ENCODE measurements at places on chromosomes 4 and X.
A peak's percentile ranks its signal among the peaks of the same experiment; 100 is the strongest.

DNA sequence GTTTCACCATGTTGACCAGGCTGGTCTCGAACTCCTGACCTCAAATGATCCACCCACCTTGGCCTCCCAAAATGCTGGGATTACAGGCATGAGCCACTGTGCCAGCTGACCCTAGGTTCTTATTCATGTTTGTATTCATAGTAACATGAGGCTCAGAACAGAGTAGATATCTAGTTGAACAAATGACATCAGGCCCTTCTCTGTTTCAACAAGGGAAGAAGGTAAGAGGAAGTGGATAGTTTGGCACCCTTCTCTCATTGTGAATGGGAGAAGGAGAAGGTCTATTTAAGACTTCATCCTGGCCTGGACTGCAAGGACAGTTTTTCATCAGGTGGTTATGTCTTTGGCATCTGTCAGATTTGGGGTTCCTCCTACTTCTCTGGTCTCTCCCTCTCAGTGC lies 13.8 kb downstream of the GJB1 start:
- no peak for DNase-seq

DNA sequence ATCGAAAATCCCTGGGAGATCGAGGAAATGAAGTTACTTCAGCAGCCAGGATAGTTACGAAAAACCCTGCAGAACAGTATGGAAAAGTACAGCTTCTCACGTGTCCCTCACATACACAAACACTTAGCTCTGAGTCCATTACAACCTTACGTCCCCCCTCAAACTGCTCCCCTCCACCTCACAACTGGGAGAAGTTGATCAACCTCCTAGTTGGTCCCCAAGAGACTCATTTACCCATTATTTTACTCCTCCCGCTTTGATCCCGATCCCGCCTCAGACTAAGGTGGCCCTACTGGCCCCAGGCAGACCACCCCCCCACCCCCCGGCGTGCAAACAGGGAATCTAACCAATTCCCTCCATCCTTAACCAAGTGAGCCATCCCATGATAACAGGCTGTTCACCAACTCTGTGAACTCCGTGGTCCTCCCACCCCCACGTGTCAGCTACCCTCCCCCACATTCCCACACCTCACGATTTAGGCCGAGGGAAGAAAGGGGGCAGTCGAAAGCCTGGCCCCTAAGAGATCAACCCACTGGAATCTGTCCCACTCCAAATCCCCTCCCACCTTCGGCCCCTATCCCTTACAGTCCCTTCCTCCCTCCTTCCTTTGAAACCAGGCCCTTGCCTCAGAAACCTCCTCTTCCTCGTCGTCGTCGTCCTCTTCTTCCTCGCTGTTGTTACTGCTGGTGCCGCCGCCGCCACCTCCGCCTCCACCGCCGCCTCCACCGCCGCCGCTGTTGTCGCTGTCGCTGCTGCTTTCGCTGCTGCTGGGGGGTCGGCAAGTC lies 755 bp downstream of the ANKRD17 start:
- DNase-seq, result no peak

- DNase-seq, result no peak
Observed at GRCh38 chr4:13396161-13396560, 88.0 kb downstream of the RAB28 start.

DNA sequence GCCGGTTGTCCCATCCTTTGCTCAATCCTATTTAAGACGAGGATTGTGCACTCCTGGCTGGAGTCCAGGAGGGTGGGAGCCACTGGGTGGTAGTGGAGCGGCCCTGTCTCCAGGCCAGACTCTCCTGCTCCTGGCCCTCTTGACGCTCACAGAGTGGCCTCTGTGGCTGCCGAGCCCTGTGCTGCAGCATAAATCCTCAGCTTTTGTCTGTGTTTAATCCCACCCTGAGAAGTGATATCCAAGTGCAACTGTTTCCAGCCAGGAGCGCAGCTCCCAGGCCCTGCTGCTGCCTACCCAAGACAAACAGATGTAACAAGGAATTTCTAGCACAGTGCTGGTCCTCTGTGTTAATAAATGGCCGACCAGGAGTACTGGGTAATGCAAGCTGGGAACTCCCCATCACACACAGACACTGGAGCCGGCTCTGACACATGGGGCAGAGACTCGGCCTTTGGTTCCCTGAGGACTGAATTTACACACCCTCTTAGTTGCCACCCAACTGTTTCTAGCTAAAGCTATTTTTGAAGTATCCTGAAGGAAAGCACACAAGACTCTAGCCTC lies 85.3 kb downstream of the GATB start:
- no peak for DNase-seq

DNA sequence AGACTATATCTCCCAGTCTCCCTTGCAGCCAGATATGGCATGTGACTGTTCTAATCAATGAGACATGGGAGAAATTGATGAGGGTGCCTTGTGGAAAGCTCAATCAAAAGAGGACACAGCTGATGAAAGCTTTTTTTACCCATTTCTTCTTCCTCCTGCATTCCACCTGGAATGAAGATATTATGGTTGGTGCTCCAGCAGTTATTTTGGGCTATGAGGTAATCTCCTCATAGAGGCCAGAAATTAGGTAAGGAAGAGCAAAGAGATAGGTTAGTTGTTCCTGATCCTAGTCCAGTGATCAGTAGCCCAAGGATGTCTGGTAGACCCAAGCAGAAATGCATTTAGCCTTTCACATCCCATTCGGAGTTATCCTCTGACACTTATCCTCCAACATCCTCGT lies 16.8 kb upstream of the KIAA0232 start:
- DNase-seq, result no peak

DNA sequence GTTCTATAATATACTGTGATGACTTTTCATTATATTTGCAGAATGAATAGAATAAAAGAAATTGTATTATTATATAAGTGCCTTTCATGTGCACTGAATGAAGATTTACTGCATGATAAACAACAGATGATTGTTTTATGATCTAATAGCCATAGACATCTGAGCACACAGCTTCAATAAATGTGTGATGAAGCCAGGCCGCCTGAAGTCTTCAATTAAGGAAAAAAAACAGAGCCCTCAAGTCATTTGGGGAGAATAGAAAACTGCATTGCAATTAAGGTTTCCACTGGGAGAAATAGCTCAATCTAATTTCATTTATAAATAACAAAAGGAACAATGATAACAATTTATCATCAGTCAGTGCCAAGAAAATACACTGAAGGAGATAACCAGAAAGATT lies 955.2 kb downstream of the FSTL5 start:
- no peak for DNase-seq

- no peak for DNase-seq
Observed at GRCh38 chrX:111349934-111350333, 62.1 kb downstream of the DCX start.

GRCh38 chr4:40559585-40560465 lies 69.8 kb downstream of the RBM47 start:
- DNase-seq, result no peak

DNA sequence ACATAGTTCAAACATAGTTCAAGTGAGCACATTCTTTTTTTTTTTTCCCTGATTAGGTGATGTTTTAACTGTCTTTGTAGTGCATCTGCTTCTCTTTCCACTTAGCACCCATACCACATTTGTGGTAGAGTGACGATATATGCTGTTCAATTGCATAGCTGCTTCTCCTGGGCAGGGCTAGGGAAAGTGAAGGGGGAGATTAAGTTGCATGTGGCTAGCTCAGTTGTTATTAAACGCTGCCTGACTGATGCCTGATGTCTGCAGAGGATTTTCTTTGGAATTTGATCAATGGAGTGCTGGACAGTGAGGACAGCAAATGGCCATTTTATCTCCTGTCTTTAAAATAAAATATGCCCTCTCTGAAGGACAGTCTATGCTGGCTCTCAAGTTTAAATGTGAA lies 63.7 kb downstream of the ANK2 start:
- no peak for DNase-seq

GRCh38 chr4:89486673-89487072 lies 179.1 kb upstream of the GPRIN3 start:
- no peak for DNase-seq

DNA sequence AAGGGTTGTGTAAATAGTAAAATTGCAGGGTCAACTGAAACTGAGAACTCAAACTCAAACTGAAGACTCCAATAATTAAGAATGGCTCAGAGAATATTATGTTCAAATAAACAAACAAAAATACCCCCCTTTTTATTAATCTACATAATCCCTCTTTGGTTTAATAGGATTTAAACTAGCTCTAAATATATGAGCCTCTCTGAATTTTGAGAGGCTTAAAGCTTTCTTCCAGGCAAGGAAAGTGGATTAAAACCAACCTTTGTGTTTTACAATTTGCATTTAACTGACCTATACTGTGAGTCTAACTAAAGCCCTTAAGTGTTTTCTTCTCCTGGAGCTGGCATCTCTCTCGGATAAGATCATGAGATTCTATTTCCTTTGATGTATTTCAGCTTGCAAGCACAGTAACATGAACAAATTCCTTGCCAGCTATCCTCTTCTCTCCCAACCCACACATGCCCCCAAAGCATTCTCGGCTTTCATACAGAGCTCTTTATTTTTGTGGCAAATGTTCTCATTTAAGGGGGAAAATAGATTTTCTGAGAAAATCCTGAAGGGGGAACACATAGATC lies 1310.8 kb upstream of the AGA start:
- DNase-seq, result no peak

DNA sequence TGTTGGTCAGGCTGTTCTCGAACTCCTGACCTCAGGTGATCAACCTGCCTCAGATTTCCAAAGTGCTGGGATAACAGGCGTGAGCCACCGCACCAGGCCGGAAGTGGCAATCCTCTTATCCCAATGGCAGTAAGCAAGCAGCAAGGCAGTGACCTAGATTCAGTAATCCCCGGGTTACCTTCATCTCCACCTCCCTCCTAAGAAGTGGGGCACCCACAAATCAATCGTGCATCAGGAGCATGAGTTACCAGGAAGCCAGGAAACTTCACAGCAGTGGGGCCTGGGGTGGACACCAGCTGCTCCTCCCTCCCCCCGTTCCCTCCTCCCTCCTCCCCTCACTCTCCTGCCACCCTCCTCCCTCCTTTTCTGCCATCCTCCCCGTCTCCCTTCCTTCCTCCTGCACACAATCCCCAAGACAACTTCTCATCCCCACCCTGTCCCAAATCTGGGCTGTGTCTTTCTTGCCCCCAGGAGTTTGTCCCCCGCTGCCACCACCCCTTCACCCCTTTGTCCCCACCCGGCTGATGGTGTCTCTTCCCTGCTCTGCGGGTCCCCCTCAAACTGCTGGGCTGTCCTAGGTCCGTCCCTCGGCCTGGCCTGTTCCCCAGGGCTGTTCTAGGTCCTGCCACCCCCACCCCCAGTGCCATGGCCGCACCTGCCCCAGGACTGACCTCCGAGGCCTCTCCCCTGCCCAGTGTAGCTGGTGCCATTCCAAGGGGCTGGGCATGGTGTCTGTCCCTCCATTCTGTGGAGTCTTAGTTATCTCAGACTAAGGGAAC lies 2.2 kb downstream of the PDE6B start:
- no peak for DNase-seq

GRCh38 chr4:156227321-156227720 lies 273.7 kb upstream of the CTSO start:
- DNase-seq, result no peak

- DNase-seq, result peak; percentile 3
Observed at GRCh38 chrX:43559644-43560043, 96.5 kb upstream of the MAOA start.

GRCh38 chr4:153518637-153519389 lies 52.7 kb downstream of the TMEM131L start:
- no peak for DNase-seq

DNA sequence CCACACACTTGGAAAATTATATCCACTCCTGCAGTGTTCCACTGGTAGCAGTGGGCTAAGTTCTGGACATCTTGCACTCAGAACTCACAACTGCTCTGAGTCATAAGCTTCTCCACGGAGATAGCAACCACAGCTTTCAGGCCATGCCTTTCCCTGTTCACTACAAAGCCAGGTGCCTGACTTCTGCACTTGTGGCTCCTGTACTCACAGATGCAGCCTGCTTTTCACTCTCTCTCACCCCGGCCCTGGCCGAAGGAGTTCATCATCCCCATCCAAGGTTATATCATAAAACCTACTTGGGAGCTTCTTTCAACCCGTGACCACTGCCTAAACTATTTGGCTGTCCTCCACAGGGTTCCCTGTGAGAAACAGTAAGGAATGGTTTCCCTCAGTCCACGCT lies 999.4 kb downstream of the GLUD2 start:
- no peak for DNase-seq

- no peak for DNase-seq
Observed at GRCh38 chr4:2572866-2573265, 36.4 kb downstream of the FAM193A start.

DNA sequence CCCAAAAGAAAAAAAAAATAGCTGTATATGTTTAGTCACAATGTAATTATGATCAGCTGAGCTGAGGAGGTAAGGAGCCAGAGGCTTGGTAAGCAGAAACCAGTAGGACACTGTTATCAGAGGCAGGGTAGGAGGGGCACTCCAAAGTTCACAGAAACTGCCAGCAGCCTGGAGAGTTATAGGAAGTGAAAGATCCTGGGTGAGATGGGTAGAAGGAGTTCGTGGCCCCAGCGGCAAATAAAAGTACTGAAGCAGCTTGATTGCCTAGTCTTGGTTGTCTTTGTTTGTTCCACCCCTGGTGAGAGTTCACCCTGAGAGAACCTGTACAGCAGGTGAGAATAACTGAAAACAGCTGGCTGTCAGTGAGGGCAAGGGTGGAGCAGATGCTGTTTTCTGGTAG lies 340.8 kb downstream of the ADGRL3 start:
- DNase-seq, result no peak

DNA sequence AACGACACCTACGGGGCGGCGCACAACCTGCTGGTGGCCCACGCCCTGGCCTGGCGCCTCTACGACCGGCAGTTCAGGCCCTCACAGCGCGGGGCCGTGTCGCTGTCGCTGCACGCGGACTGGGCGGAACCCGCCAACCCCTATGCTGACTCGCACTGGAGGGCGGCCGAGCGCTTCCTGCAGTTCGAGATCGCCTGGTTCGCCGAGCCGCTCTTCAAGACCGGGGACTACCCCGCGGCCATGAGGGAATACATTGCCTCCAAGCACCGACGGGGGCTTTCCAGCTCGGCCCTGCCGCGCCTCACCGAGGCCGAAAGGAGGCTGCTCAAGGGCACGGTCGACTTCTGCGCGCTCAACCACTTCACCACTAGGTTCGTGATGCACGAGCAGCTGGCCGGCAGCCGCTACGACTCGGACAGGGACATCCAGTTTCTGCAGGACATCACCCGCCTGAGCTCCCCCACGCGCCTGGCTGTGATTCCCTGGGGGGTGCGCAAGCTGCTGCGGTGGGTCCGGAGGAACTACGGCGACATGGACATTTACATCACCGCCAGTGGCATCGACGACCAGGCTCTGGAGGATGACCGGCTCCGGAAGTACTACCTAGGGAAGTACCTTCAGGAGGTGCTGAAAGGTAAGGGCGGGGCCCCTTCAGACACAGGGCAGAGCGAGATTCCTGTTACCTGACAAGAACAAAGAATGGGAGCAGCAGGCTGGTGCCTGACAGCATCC lies 11.7 kb downstream of the RPL9 start:
- DNase-seq, result no peak

DNA sequence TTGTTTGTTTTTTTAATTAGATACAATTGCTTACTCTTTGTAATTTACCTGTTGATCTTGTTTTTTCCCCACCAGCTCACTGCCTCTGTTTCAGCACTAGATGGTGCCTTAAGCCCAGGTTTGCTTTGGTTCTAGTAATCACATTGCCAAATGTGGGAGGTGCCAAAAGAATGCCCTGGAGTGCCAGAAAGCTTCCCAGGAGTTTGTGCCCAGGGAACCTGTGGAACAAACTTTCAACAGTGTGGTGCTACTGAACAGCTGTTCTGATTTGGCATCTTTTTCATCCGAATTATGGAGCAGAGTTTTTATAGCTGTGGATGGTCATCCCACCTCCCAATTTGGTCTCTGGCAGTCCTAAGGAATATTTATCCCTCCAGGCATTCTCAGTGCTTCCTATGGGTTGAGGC lies 1000.7 kb downstream of the STIM2 start:
- DNase-seq, result no peak

Measured in stimulated activated CD4-positive, alpha-beta T cell treated with anti-CD3 and anti-CD28 coated beads, Interleukin-1b, Interleukin-23, amount 100 ng/mL, for 1 hour (primary cell).